ENCODE measurements at places on chromosomes 12 and 14. TPM values are rescaled to one million over a fixed set of nuclear protein-coding genes. Genes with fewer than 3 reads are reported as not detected.

DNA sequence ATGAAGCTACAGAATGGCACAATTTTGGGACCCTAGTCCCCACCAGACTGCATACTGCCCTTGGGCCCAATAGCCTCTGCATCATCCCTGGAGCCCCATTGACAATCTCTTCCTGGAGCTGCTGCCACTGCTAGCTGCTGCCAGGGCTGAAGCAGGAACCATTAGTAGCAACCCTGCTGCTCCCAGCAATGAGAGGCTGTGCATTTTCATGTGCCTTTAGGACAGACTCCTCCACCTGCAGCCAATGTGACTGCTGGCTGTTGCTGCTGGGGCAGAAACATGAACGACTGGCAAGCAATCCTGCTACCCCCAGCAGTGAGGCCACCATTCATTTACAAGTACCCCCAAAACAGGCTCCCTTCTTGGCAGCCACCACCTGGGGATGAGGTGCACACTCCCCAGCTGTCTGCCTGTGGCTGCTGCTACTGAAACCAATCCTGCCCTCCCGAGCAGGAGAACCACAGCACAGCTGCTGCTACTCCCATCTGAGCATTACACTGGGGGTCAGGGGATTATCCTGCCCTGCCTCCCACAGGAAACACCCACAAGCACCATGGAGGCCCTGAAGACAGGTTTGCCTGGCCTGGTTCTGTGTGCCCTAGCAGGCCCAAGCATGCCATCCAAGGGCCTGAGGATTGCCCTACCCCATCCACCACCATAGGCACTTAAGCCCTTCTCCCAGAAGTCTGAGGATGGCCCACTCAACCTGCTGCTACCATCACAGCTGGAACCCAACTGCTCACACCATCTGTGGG, 181.0 kb downstream of the MYRFL start:
- no peaks in the 10 kb centered on the region for H3K27me3 ChIP-seq
- no peak for DNase-seq
- H3K4me1 ChIP-seq: peaks cover 9% of the 10 kb centered on the region
- H3K4me3 ChIP-seq: no peak overlapping the region

DNA sequence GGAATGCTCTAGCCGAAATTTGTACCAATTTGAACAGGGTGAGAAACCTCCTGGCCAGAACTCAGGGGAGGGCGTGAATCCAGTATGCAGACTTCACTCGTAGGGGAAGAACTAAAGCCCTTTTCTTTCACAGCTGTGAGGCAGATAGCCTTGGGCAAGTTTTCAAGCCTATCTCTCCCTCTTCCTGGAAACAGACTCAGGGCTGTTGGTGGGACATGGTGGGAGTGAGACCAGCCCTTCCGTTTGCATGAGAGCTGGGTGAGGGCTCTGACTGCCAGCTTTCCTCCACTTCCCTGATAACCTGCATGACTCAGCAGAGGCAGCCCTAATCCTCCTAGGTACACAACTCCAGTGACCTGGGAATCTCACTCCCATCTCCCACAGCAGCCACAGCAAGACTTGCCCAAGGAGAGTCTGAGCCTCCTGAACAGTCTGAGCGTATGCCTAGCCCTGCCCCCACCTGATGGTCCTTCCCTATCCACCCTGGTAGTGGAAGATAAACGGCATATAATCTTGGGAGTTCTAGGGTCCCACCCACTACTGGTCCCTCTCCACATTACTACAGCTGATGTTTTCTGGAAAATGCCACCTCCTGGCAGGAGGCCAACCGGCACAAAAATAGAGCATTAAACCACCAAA, 170.1 kb upstream of the AMIGO2 start:
- no peak overlapping the region for H3K27ac ChIP-seq
- H3K36me3 ChIP-seq: no peaks in the 10 kb centered on the region
- DNase-seq: no peak
- no peak overlapping the region for H3K4me3 ChIP-seq
- H3K4me1 ChIP-seq: no peaks in the 10 kb centered on the region
- H3K27me3 ChIP-seq: no peaks in the 10 kb centered on the region

- peaks cover 18% of the 10 kb centered on the region for H3K36me3 ChIP-seq
- peaks cover 79% of the 10 kb centered on the region for H3K4me1 ChIP-seq
- DNase-seq: no peak
- H3K27ac ChIP-seq: no peak overlapping the region
- no peak overlapping the region for H3K4me3 ChIP-seq
Measured at GRCh38 chr14:75433631-75434071, 5.8 kb downstream of the JDP2 start.

DNA sequence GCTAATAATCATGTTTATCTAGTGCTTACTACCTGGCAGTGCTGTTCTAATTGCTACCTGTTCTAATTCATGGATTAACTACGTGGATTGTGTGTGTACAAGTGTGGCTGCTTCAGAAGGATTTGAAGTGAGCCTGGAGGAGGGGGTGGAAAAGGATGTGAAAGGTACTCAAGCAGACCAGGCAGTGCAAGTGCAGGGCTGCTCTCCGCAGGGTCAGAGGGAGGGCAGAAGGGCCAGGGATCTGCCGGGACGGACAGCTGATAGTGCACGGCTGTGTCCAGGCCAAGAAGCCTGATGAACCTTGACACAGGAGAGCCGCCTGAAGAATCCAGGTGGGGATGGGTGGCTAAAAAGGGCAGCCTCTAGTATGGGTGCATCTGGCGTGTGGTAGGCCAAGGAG, 28.5 kb downstream of the PIWIL1 start:
- H3K27me3 ChIP-seq: no peaks in the 10 kb centered on the region
- no peaks in the 10 kb centered on the region for H3K4me1 ChIP-seq
- no peak for DNase-seq
- H3K36me3 ChIP-seq: no peaks in the 10 kb centered on the region
- no peak overlapping the region for H3K27ac ChIP-seq

DNA sequence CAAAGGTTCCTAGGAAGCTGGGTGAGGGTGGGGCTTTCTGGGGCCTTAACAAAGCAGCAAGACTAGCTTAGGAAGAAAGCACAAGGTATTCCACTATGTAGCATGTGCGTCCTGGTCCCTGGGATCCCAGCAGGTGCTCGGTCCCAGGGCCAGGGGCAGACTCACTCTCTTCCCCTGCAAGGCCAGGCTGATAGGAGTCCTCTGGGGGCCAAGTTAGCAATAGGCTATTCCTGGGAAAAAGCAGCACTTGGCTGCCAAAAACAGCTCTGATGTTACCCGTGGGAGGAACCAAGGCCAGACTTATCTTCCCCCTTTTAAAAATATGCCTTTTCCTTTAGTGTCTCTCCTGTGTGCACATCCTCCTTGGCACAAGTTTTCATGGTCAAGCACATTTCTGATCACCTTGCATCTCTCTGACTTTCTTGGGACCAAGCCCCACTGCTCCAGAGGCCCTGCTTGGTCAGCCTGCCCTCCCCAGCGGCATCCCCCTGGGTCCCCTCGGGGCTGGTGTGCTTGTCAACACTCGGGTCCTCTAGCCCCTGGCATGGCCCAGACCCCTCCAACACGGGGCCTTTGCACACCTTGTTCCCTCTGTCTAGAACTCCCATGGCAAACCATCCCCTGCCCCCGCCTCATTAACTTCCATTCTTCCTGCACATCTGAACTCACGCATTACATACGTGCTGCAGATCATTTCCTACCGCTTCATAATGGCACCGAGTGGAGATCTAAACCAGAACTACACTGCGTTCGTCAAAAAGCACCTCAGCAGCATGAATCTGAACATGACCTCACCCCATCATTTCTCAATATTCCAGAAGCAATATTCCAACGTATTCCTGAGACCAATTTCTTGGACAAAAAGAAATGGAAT, 21.9 kb downstream of the CCDC92 start:
- peaks cover 52% of the 10 kb centered on the region for H3K4me1 ChIP-seq
- H3K27me3 ChIP-seq: no peaks in the 10 kb centered on the region
- H3K27ac ChIP-seq: no peak overlapping the region
- no peak overlapping the region for H3K4me3 ChIP-seq

Gene GLT8D2
- polyA plus RNA-seq: 3.4 TPM

Measured in stomach (tissue), 19 donors.